Natural killer cell (primary cell): ENCODE measurements at places on chromosomes 2 and 18. TPM values are rescaled to one million over a fixed set of nuclear protein-coding genes. Genes with fewer than 3 reads are reported as not detected.

The SULT1C2 gene
- not detected for total RNA-seq

The PLEKHH2 gene
- total RNA-seq = 0.07 TPM

The SMAD7 gene
- total RNA-seq = 204 TPM

The MYOM1 gene
- 3.0 TPM for total RNA-seq

The SLC35G4 gene
- not detected for total RNA-seq

The HOXD13 gene
- not detected for total RNA-seq

The TBC1D8 gene
- total RNA-seq = 8.7 TPM

The ANKRD30B gene
- total RNA-seq = not detected
